Upper lobe of left lung (tissue), 6 donors: ENCODE measurements at places on chromosomes 5 and 9. TPM values are rescaled to one million over a fixed set of nuclear protein-coding genes. Genes with fewer than 3 reads are reported as not detected.
A peak's percentile ranks its signal among the peaks of the same experiment; 100 is the strongest.

GRCh38 chr5:151607304-151607703, 16.2 kb upstream of the FAT2 start:
- DNase-seq = no peak

- no peak for DNase-seq
Measured at GRCh38 chr9:116639251-116639741, 47.8 kb upstream of the TRIM32 start.

DNA sequence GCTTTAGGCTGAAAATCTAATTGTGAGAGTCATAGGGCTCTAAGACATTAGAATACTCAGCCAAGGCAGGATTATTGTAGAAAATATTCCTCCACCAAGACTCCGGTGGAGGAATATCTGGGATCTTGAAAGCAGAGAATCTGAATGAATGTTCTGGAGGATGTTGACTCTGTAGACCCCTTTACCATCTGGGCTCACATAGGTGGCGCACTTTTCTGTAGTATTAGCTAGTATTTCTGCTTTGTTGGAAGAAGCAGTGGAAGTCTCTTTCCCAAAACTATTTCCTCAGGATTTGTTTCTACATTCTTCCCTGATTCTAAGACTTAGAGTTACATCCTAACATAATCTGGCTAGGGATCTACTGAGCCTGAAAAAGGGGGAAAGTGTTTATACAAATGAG, 752.4 kb upstream of the SEMA6A start:
- no peak for DNase-seq

DNA sequence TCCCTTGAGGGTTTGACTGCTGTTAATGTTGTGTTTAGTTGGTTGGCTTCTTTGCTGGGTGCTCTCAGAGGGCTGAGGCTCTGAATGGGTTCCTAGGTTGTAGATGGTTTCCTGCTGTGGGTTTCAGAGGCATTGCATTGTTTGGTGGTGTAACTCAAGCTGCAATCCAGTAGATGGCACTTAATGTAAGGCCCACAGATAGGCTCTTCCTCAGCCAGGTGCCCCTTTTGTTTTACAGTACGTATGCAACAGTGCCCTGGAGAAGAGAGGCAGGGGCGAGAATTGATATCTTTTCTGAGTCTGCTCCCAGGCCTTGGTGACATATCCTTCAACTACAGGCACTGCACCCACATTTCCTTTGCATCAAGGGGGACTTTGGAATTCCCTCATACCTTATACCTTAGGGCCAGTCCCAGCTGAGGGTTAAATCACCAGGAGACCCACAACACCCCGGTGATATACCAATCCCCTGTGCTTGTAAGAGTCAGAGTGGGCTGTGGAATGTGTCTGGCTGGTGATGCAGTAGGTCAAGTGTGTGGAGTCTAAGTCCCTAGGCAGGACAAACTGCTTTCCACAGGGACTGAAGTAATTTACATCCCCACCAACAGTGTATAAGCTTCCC, 7.0 kb upstream of the UGT3A2 start:
- DNase-seq = no peak

DNA sequence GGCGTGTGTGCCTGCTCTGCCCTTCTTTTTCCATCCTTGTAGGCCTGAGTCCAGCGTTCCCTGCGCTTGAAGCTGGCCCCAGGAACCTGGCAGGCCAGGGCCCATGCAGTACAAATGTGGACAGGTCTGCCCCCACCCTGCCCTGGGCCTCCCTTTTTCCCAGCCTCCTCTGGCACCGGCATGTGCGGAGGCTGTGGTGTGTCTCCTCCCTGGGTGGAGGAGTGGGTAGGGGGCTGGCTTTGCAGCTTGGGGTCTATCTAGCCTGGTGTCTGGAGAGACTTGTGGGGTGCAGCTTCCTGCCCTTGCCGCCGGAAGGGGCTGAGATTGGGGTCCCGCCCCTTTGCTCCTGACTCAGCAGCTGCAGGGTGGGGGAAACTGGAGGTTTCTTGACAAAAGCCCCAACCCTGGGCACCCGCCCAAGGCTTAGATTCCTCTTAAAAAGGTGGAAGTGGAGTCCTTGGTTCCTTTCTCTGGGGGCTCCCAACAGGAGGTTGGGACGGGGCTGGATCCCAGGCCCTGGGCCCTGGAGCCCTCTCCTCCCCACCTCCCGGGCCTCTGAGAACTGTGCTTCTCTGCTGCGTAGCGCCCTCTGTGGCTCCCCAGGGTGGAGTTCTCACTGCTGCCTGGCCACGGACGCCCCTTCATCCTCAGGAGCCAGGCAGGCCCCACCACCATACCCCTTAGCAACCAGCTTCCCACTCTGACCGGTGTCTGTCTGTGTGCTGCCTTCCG, 18.0 kb downstream of the RXRA start:
- DNase-seq = peak; percentile 73

GRCh38 chr5:10501554-10502075, 59.9 kb downstream of the ROPN1L start:
- no peak for DNase-seq

DNA sequence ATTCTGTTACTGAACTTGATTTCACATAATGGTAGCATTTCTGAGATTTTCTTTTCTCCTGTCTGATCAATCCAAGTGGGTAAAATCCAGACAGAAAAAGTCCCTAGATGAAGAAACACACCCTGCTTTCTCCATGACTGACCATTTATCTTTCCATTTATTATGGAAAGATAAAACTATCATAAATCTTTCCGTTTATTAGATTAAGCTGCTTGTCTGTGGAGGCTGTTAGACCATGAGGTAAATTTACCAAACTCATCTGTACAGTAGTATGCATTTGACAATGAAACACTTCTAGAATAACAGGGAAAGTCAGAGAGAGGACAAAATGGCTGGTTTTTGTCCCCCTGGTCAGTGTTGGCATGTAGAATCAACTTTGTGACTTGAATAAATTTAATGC, 491.2 kb upstream of the SEMA6A start:
- no peak for DNase-seq

DNA sequence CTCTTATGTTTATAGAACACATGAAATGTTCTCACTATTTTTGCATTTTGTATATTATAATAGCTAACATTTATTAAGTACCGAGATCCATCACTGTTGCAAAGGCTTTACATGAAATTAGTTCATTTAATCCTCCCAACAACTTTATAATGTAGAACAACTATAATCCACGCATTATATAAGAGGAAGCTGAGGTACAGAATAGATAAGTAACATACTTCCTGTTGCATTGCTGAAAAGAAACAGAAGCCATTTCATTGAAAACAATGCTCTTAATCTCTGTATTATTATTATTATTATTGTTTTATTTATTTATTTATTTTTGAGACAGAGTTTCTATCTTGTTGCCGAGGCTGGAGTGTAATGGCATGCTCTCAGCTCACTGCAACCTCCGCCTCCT, 7.9 kb upstream of the INSYN2B start:
- no peak for DNase-seq

DNA sequence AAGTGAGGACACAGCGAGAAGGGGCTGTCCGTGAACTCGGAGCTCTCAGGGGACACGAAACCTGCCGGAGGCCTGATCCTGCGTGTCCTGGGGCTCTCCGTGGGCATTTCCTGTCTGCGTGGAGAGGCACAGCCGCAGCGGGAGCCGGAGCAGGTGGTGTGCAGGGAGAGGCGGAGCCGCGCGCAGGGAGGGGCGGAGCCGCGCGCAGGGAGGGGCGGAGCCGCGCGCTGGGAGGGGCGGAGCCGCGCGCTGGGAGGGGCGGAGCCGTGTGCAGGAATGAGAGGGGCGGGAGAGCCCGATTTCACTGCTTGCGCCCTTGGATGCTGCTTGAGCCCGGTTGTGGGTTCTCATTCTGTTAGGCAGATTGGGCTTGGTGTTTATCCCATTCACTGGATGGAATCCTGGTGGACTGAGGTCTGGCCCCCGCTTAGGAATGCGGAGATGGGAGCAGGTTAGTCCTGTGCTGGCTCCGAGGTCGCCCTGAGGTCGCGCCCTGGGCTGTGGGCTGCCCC, 26.7 kb downstream of the NDUFS6 start:
- DNase-seq = no peak

- no peak for DNase-seq
Measured at GRCh38 chr9:14433351-14434157, 119.6 kb upstream of the NFIB start.

DNA sequence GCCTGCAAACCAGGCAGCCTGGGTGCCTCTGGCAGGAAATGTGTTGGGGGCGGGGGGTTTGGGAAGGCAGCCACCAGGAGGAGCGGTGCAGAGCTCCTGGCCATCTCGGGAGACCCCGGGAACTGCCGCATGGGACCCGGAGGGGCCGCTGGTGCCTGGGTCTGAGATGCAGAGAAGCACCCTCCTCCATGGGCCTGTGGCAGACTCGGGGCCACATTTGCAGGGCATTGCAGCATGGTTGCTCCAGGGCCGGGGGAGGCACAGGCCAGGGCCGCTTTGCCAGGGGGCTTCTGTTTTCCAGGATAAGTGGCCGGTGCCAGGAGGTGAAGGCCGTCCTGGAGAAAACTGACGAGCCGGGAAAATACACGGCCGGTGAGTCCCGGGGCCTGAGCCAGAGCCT, 1.7 kb downstream of the LCN1 start:
- DNase-seq = peak; percentile 73

GRCh38 chr5:13558408-13558807, 386.1 kb downstream of the DNAH5 start:
- DNase-seq = no peak

DNA sequence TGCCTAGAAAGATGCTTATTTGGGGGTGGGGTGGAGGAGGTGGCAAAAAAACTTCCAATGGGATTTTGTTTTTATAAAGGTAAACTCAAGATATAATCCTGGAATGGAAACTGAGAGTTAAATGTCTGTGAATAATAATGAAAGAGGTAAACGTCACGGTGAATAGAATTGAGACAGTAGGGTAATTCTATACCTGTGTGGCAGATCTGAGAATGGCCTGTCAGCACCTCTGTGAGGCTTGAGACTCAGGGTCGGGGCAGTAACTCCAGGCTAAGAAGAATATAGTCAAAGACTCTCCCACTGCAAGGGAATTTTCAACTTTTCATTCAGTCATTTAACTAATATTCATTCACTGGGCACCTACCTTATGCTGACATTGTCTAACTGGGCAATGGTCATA, 581.2 kb upstream of the ZNF608 start:
- DNase-seq = no peak

DNA sequence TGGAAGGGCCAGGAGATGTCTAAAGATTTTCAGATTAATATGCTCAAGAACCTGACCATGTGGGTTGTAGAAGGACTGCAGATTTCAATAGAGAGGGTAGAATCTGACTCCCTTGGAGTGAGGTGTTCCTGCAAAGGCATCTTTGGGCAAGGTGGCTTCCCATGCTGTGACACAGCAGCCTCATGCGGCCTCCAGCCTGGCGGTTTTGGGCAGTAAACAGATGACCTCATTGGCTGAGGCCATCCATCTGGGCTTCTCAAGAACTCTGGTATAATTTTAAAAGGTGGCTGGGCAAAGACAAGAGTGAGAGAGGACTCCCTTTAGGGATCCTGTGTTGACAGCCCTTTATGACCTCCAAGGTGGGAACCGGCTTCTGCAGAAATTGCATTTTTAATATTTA, 90.3 kb upstream of the ERCC6L2 start:
- no peak for DNase-seq

- DNase-seq = no peak
Measured at GRCh38 chr5:151159649-151160373, 2.2 kb upstream of the ANXA6 start.

DNA sequence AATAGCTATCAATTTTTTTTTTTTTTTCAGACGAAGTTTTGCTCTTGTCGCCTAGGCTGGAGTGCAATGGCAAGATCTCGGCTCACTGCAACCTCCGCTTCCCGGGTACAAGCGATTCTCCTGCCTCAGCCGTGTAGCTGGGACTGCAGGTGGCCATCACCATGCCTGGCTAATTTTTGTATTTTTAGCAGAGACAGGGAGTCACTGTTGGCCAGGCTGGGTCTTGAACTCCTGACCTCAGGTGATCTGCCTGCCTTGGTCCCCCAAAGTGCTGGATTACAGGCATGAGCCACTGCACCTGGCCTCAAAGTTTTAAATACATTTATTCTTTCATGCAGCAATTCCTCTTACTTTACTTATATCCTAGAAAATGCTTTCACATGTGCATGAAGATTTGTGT, 17.6 kb downstream of the TRIM14 start:
- DNase-seq = no peak

DNA sequence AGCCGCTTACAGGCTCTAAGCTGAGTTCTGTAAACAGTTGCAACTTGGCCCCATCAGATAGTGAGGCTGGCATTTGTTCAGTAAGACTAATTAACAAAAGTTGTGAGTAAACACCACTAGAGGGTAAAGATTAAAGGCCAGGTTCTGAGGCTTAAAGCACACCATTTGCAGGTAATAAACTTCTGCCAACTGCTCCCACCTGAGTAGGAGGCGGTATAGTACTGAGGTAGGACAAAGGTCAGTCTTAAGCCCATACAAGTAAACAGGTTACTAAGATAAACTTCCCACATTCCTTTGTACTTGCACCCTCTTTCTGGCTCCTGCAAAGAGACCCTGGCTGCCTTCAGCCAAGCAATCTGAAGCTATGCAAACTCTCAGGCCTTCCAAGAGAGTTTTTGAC, 419.6 kb downstream of the DNAH5 start:
- DNase-seq = no peak

DNA sequence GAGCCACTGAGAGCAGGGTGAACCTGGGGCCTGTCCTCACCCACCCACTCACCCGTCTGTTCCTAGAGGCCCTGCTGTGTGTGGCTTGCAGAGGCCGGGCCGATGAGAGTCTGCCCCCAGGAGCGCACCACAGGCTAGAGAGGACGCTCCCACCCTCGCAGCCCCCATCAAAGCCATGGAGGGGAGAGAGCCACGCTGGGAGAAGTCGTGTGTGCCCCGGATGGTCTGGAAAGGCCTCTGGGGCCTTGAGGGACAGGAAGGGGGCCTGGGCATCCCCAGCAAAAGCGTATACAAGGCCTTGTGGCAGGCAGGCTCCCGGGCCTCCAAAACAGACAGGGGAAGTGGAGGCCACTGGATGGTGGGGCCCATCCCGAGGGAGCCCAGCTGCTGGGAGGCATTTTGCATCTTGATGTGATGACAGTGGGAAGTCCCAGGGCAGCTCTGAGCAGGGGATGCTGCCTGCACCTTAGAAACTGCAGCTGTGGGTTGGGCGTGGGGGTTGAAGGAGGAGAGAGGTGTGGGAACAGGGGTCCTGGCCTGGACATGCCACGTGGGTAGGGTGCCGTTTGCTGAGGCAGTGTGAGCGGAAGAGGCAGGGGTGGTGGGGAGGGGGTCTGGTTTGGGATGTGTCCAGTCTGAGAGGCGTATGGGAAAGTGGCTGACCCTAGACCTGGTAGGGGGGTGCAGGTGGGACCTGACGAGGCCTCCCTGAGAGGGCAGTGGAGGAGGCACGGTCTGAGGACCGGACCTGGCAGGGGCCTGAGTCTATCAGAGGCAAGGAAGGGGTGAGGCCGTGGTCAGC, 43.0 kb upstream of the NOTCH1 start:
- DNase-seq = peak; percentile 48

GRCh38 chr5:178346607-178347334, 114.2 kb upstream of the PHYKPL start:
- no peak for DNase-seq

GRCh38 chr5:10308844-10309243, 1.1 kb upstream of the CMBL start:
- no peak for DNase-seq

GRCh38 chr9:532707-533106, 308.8 kb upstream of the DMRT1 start:
- DNase-seq = no peak

RNF183 gene
- total RNA-seq = 0.39 TPM

IL33 gene
- total RNA-seq = 19.5 TPM

C9 gene
- not detected for total RNA-seq

MEIKIN gene
- total RNA-seq = not detected

SEMA6A gene
- 18.8 TPM for total RNA-seq

PRR16 gene
- total RNA-seq = 2.5 TPM

KIF12 gene
- total RNA-seq = 2.3 TPM

CFAP157 gene
- total RNA-seq = 11.9 TPM

SLC6A19 gene
- 0.06 TPM for total RNA-seq

SLC22A4 gene
- 5.2 TPM for total RNA-seq

C1QTNF3 gene
- 3.2 TPM for total RNA-seq

DENND1A gene
- 17.3 TPM for total RNA-seq

TMEM171 gene
- total RNA-seq = not detected
